Activated CD4-positive, alpha-beta T cell treated with anti-CD3 and anti-CD28 coated beads for 4 hours (primary cell): ENCODE measurements at places on chromosomes 4 and X.

- DNase-seq, result no peak
Observed at GRCh38 chrX:10184411-10184810, 27.6 kb downstream of the CLCN4 start.

GRCh38 chr4:143374771-143375170 is 38.1 kb downstream of the GAB1 start:
- DNase-seq, result no peak

DNA sequence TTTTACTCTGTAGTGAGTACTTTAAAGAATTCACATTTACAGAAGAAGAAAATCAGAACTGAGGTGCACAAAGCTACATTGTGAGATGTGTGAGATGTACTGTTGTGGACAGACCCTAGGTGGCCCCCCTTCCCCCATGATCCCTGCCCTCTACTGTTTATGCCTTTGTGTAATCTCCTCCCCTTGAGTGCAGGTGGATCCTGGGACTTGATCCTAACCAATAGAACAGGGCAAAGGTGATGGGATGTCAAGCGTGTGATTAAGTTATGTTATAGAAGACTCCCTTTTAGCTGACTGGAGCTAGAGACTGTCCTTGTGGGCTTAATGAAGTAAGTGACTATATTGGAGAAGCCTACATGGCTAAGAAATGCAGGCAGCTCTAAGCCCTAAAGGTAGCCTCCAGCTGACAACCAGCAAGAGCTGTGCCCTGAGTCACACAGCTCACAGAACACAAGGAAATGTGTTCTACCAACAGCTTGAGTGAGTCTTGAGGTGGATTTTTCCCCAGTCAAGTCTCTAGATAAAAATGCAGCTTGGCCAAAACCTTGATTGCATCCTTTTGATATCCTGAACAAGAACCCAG is 225.2 kb upstream of the LEF1 start:
- DNase-seq, result no peak

DNA sequence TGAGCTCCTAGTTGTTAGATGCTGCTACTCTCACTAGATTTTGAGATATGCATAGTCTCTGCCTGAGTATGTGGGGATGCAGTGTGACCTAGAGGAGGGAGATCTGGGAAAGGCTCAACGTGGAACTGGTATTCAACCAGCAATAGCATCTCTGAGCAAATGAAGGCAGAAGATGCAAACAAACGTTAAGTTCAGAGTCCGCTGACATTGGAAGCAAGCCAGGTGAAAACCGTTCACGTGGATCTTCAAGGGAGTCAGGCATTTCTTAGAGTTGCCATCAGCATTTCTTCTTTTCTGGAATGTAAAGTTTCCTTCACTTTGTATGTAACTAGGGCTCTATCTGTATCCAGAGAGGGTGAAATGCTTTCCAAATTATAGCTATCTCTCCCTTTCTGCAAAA is 59.9 kb downstream of the C4orf51 start:
- DNase-seq, result no peak

GRCh38 chr4:10345381-10345784 is 111.8 kb downstream of the ZNF518B start:
- no peak for DNase-seq

DNA sequence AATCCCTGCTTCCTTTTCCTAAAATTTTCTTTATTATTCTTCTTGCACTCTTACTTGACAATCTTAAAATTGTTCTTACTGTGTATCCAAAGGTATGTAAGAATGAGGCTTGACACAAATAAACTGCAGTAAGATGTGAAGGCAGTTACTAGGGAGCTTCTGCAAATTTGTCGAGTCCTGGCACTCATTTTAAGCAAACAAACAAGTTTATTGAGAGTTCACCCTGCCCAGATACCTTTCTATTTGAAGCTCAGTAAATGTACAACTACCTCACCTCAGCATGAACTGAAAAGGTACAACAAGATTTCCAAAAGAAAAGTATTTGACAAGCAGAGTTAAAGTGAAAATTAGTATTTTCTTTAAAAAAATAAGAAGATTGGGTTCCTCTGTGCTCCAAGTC is 13.3 kb upstream of the SYTL4 start:
- DNase-seq, result no peak

- DNase-seq, result no peak
Observed at GRCh38 chr4:60891947-60892346, 308.2 kb upstream of the ADGRL3 start.

DNA sequence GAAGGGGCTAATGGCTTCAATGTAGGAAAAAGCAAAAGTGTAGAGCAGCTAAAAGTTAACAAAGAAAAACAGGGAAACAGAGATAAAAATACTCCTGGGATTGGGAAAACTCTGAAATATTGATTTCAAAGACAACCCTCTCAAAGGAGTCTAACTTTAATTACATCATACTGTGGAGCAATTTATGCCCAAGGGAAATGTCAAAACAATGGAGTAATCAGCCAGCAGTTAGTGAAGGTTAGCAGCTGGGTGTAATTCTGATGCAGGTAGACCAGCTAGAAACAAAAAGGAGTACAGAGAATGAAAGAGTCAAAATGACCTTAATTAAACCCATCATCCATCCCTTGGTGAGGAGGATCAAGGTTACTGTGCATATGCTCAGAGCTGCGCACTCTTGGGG is 169.0 kb downstream of the ADAM29 start:
- no peak for DNase-seq

DNA sequence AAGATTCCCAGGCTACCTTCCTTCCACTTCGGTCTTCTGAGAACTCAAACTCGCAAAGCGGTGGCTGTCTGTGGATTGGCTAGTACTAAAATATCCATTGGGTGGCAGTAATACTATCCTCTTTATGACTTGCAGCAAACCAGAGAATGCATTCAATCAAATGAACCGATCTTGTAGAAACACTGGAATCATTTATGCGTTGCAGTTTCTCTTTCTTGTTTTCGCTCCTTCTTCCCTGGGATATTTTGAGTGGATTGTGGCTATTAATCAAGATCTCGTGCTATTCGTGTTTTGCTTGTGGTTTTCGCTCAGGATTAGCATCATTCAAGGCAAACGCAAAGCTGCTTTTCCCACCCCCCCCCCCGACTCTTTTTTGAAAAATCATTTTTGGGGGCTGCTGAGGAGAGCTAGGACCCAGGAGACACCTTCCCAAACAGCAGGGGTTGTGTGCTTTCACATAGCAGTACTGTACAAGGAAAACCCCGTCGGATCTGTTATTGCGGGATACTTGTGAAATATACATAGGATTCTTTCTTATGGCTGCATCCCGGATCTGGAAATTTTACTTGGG is at the start of gene IL1RAPL1:
TSS of gene IL1RAPL1 (plus strand) at position 466 of the 571 bp plus-strand sequence.
- no peak for DNase-seq

GRCh38 chrX:31702222-31702621 is 630.4 kb upstream of the FTHL17 start:
- DNase-seq, result no peak

DNA sequence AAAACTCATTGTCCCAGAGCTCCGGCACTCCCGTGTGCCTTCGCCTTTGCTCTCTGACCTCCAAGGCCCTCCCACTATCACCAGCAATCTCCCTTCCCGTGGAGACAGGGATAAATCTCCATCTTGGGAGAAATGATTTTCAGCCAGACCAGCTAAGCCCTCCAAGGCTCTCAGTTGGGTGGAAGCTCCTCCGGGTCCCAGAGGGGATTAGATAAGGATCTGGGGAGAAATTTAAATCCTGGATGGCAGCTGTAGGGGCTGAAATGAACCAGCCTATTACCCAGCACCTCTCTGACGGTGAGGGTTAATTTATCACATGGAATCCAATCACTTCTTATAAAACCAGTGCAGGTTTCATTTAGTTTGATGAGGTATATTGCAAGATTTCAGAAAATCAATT is 366.2 kb downstream of the FBXW7 start:
- DNase-seq, result no peak
